Kidney epithelial cell (primary cell): ENCODE measurements at places on chromosomes 12 and 14.

DNA sequence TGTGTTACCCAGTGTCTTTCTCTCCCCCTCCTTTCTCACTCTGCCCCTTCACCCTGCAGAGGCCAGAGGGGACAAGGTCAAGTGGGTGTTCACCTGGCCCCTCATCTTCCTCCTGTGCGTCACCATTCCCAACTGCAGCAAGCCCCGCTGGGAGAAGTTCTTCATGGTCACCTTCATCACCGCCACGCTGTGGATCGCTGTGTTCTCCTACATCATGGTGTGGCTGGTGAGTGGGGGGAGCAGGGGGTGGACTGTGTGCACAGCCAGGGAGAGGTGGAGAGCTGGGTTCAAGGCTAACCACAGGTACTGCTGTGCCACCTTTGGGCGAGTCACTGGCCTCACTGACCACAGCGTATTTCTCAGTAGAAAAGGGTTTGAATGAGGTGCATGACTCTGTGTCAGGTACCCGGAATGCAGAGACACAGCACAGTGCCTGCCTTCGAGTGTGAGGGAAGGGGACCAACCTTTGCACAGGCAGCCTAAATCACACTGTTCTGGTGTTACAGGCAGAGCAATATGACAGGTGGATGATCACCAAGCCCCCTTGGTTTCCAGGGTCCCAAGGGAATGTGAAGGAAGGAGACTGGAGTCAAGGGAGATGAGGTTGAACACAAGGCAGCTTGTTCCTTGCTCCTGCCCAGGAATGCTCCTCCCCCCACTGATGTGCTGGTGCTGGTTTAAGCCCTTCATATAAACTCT lies 30.8 kb upstream of the RIN3 start:
- DNase-seq = no peak

- DNase-seq = no peak
Observed at GRCh38 chr12:89216211-89216952, 135.9 kb downstream of the DUSP6 start.

DNA sequence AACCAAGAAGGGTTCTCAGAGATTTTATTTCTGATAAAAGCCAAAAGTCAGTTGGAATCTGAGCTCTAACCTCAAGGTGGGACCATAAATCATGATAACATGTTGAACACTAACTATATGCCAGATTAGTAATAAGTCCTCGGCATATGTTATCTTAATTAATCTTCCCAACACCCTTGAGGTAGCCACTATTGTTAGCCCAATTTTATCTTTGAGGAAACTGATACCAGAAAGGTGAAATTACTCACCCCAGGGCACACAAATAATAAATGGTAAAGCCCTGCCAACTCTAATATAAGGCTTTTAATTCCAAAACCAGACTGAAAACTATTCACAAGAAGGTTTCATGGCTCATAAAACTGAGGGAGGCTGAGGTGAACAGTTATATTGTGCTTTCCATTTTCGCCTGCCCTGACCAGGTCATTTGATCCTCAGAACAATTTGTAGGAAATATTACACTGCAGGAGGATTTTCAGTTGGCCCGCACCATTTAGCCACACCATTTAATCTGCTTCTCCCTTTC lies 16.1 kb upstream of the NUAK1 start:
- DNase-seq = no peak

DNA sequence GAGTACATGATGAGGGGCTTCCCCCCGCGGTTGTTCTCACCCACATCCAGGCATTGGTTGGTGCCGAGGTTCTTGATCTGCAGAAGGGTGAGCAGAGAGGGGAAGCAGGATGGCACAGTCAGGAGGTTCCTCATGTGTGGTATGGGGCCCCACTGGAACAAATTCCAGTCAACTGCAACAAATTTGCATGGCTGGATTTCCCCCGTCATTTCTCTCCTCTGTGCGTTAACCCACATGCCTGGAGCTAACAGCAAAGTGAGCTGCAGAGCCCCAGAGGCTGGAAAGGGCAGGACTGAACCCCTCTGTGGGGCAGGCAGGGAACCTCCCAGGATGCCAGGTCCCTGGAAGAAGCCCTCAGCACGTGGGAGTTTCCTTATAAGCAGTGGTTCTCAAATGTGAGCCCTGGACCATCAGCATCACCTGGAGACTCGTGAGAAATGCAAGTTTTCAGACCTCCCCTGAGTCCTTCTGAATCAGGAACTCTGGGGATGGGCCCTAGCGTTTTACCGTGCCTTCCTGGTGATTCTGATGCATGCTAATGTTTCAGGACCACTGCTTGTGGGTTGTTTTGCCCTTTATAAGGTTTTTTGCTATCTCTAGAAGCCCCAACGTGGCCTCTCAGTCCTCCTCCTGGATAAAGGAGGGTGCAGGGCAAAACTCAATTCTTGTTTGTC lies 11.0 kb upstream of the CELA1 start:
- no peak for DNase-seq

DNA sequence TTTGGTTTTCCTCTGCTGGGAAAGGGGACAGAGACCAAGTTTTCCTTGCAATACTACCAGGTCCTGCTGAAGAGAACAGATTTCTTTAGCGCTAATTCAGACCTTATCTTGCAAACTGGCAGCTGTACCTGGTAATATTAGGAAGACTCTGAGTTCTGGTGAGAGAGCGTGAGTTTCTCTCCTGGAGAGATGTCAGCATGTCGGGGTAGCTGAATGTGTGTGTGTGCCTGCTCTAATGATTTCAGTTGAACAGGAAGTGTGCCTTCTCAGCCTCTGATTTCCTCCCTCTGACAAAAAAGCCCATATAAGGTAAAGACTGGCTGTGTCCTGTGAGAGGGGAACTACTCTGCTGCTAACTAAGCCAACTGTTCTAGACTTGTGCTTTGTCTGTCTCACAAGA lies 10.3 kb upstream of the ERP27 start:
- peak; percentile 90 for DNase-seq

DNA sequence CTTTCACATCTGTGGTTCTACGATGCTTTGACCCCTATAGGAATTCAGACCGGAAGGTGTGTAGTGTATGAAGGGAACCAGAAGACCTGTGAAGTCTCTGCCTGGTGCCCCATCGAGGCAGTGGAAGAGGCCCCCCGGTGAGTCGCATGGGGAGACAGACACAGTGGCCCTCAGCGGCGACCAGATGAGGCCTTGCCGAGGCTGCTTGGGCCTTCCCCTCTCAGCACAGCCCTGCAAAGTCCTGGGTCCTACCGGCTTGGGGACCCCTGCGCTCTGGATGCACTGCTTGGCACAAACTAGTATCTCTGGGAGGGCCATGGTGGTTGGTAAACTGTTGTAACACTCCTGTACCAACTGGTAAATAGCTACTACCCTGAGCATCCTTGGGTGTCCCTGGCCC lies 29.7 kb downstream of the P2RX7 start:
- no peak for DNase-seq

- DNase-seq = no peak
Observed at GRCh38 chr12:5923751-5924150, 21.3 kb downstream of the ANO2 start.
